Fibroblast of lung (primary cell): ENCODE measurements at places on chromosomes 7 and 10. TPM values are rescaled to one million over a fixed set of nuclear protein-coding genes. Genes with fewer than 3 reads are reported as not detected.

PNLIPRP1 gene
- not detected in 2 replicates for total RNA-seq

DLD gene
- total RNA-seq, result 44.2 and 48.6 TPM in 2 replicates

STMP1 gene
- total RNA-seq, result 11.8 and 16.7 TPM in 2 replicates

LRRN3 gene
- total RNA-seq, result 0.26 and 1.8 TPM in 2 replicates

CHST15 gene
- total RNA-seq, result 7.9 and 8.2 TPM in 2 replicates

AKR1C1 gene
- total RNA-seq, result 72.2 and 154 TPM in 2 replicates

ELFN1 gene
- 0.33 and 0.51 TPM in 2 replicates for total RNA-seq

TMEM72 gene
- not detected in 2 replicates for total RNA-seq

OR2A42 gene
- total RNA-seq, result under 0.01 TPM in 1 of 2 replicates, not detected in the other

UFSP1 gene
- total RNA-seq, result 4.0 and 7.7 TPM in 2 replicates

MAGI2 gene
- 9.2 and 17.0 TPM in 2 replicates for total RNA-seq

CHRM2 gene
- total RNA-seq, result 2.3 and 7.9 TPM in 2 replicates

PAPOLB gene
- total RNA-seq, result under 0.01 TPM in 2 replicates

OPN1SW gene
- not detected in 2 replicates for total RNA-seq

SPDYE2B gene
- not detected in 2 replicates for total RNA-seq

SEMA3C gene
- 203 and 310 TPM in 2 replicates for total RNA-seq

FFAR4 gene
- total RNA-seq, result not detected in 2 replicates

ACTR3C gene
- 0.50 and 2.6 TPM in 2 replicates for total RNA-seq
